ENCODE measurements at places on chromosomes 1 and 21.

DNA sequence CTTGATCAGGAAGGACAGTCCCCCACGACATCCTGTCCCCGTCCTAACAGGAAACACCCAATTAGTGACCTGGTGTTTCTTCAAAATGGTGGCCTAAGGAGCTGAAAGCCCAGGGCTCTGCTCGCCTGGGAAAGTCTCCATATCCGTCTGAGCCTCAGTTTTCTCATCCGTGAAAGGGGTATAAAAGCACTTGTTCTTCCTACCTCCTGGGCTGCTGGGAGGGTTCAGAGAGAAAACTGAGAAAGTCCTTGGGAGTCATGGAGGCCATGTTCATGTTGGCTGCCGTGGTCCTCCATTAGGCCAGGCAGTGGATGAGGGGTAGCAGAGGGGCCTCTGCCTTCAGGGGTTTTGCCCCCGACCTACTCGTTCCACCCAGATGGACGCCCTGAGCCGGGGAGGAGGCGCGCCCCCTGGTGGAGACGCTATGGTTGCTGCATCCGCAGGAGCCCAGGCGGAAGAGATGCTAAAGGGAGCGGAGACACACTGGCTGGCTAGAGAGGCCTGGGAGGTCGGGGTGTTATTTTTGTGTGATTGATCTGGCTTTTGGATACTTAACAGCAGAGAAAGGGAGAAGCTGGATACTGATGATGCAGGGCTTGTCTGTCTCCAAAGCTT, 113.5 kb downstream of the PRDM2 start:
- no peaks in the 10 kb centered on the region for H3K36me3 ChIP-seq
- no peaks in the 10 kb centered on the region for H3K27me3 ChIP-seq
- H3K4me3 ChIP-seq = no peak overlapping the region
- no peak for DNase-seq

DNA sequence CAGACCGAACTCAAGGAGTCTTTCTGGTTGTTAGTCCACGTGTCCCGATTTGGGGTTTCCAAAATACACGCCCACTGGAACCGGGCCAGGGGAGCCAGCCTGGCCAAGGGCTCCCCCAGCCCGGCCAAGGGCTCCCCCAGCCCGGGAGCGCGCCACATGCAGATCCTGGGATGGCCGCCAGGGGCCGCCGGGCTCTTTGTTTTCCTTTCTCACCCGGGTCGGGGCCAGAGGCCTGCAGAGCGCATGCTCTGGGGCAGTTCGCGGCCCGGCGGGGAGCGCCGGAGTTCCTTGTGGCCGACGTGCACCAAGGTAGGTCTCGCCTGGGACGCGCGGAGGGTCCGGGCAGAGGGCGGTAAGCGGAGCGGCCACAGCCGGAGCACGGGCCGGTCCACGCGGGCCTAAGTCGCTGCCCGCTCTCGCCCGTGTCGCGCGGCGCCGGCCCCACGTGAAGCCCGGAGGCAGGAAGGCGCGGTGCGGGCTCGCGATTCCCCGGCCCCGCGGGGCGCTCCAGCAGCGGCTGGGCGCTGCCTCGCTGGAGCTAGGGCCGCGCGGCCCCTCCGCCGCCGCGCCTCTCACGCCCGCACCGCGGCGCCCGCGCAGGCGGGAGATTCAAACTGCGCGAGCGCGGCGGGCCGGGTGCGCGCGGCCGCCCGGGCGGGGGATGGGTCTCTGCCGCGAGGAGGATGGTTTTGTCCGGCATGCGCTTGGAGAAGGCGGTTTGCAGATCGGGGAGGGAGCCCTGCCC, 12.3 kb downstream of the RCC1 start:
- peak overlapping the region; percentile 60 for H3K4me3 ChIP-seq
- H3K27ac ChIP-seq = peak overlapping the region; percentile 92
- H3K36me3 ChIP-seq = peaks cover 4% of the 10 kb centered on the region
- no peak for DNase-seq

DNA sequence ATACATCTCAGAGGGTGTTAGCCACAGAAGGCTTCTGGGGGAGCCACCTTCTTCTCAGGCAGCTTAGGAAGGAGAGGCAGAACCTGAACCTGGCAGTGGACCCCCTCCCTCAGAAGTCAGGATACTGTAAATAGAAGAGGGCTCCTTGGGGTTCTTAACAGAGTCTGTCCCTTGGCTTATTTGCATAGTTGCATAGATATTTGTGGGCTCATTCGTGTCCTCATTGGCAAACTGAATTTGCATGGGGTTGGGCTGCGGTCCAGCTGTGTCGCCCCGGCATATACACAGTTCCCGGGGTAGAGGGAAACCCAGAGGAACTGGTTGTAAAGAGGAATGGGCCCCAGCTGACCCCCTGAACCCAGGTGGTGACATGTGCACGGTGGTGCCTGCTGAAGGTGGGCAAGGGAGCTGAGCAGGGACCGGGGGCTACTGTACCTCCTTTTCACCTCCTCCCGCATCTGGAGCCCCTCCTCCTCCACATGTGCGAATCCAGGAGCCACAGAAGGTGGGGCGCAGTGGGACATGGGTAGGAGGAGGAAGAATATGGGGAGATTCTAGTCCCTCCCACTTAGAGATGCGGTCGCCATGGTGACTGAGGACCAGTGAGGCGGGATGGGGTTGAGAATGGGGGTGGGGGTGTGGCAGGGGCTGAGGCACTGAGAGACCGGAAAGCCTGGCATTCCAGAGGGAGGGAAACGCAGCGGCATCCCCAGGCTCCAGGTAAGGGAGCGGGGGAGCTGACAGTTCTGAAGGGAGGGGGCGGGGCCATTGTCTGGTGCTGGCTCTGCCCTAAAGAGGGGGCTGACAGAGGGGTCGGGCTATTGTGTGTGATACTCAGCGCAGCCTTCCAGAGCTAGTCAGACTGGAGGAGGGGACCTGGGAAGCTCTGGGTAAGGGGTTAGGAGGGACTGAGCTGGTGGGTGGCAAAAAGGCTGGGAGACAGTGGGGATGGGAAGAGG, 3.7 kb upstream of the SEMA4A start:
- no peaks in the 10 kb centered on the region for H3K27me3 ChIP-seq
- H3K27ac ChIP-seq = no peak overlapping the region
- H3K4me3 ChIP-seq = no peak overlapping the region
- H3K36me3 ChIP-seq = no peaks in the 10 kb centered on the region

- peaks cover 4% of the 10 kb centered on the region for H3K27me3 ChIP-seq
- H3K27ac ChIP-seq = no peak overlapping the region
- peak; percentile 52 for DNase-seq
- no peaks in the 10 kb centered on the region for H3K4me1 ChIP-seq
- no peak overlapping the region for H3K4me3 ChIP-seq
Measured at GRCh38 chr1:225318706-225319575, 108.9 kb downstream of the LBR start.

DNA sequence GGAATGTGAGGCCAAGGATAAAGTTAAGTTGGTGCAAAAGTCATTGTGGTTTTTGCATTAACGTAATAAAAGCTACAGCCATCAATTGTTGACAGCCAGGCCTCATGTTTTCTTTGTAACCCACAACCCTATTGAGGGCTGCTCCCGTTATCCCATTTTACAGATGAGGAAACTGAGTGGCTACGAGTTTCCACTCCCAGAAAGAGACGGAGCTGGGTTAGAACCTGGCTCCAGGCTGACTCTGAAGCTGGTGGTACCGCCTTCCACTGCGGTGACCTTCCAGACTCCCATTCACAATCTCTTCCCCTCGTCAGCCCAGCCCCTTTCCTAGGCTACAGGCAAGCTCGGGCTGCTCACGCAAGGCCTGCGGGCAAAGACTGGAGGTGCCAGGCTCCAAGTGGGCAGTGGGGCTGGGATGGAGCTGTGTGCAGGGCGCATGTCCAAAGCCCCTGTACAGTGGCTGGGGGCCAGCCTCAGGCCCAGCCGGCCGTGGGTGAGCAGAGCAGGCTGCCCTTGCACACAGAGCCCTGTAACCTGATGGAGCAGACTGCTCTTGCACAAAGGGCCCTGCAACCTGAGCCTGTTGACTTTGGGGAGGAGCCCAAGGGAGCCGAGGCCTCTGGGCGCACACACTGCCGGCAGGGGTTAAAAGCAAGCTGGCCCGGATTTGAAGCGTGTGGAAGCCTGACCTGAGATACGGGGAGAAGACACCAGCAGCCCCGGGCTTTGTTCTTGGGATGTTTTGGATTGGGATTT, 97.4 kb upstream of the TMPRSS2 start:
- no peak for DNase-seq
- no peaks in the 10 kb centered on the region for H3K27me3 ChIP-seq
- H3K27ac ChIP-seq = peak overlapping the region; percentile 72
- peaks cover 34% of the 10 kb centered on the region for H3K4me1 ChIP-seq
- H3K36me3 ChIP-seq = no peaks in the 10 kb centered on the region

- peak within 1 kb of the TSS; percentile 90 for H3K4me3 ChIP-seq
- H3K36me3 ChIP-seq = peaks cover 4% of the 10 kb centered on the region
- peak within 1 kb of the TSS; percentile 95 for H3K27ac ChIP-seq
- H3K4me1 ChIP-seq = peaks cover 52% of the 10 kb centered on the region
- H3K27me3 ChIP-seq = no peaks in the 10 kb centered on the region
Measured at GRCh38 chr1:109984456-109985246, at the start of gene AHCYL1. Gene AHCYL1 (plus strand): TSS chr1:109984765. CDS start chr1:109985053, 288 bp downstream.

GRCh38 chr1:150065184-150065871, 2.2 kb upstream of the VPS45 start:
- peak overlapping the region; percentile 99 for H3K27ac ChIP-seq
- H3K4me1 ChIP-seq = peaks cover 16% of the 10 kb centered on the region
- DNase-seq = no peak
- H3K4me3 ChIP-seq = no peak overlapping the region
- H3K36me3 ChIP-seq = peaks cover 5% of the 10 kb centered on the region
- H3K27me3 ChIP-seq = no peaks in the 10 kb centered on the region

DNA sequence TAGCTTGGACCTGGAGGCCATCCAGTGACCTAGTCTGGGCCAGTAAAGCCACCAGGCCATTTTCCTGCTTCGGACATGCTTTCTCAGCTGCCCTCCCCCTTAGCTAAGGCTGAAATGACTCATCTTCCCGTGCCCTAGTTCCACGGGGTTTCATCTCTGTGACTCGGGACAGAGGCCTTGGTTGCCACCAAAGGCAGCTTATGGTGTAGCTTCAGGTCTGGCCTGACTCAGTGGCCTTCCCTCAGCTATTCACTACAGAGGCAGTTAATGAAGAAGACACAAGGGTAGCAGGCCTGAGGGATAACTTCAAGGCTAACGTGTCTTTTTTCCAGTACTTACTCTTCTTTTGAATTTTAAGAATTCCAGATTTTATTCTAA, 82.4 kb downstream of the PBX1 start:
- no peak for DNase-seq
- no peaks in the 10 kb centered on the region for H3K4me1 ChIP-seq
- no peaks in the 10 kb centered on the region for H3K27me3 ChIP-seq
- no peaks in the 10 kb centered on the region for H3K36me3 ChIP-seq
- no peak overlapping the region for H3K27ac ChIP-seq
- no peak overlapping the region for H3K4me3 ChIP-seq

DNA sequence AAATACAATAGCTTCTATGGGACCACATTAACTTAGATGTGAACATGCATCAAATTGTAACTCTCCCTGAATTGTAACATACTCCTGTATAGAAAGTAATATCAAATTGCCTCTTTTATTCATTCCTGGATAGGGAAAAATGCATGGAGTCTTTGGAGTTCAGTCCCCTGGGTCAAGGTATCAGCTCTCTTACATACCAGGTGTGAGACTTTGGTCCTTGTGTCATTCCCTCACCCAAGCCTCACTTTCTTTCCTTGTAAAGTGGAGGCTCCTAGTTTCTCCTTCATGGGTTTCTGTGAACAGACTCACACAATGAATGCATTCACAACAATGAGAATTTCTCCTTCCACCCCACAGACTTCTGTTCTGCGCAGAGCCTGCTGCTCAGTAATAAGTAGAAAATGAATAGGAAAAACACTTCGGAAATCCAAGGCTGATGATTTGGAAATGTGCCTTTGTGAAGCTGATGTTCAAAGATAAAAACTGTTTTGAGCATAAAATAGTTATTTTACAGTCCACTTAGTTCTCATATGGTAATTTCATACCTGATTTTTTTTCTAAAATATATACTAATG, 185.3 kb downstream of the AK5 start:
- DNase-seq = no peak
- no peak overlapping the region for H3K4me3 ChIP-seq
- no peak overlapping the region for H3K27ac ChIP-seq

DNA sequence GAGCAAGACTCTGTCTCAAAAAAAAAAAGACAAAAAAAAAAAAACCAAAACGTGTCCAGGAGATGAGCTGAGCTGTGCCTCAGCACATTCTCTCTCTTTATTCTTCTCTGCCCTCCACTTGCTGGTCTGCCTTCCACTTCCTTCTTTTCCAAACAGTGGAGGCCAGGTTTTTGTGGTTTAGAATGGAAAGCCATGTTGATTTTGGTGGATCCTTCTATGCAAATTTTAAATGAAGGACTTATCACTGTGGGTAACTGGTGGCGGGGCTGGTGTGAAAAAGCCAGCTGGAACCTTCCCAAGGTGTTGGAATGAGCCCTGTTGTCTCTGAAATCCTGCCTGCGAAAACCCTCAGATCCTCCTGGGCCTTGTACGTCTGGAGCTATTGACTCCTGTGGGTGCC, 61.9 kb downstream of the PTPRU start:
- no peaks in the 10 kb centered on the region for H3K36me3 ChIP-seq
- no peaks in the 10 kb centered on the region for H3K27me3 ChIP-seq
- no peak overlapping the region for H3K4me3 ChIP-seq
- no peak overlapping the region for H3K27ac ChIP-seq

- DNase-seq = no peak
- no peaks in the 10 kb centered on the region for H3K27me3 ChIP-seq
- H3K36me3 ChIP-seq = no peaks in the 10 kb centered on the region
- no peaks in the 10 kb centered on the region for H3K4me1 ChIP-seq
Measured at GRCh38 chr1:48790397-48790796, 13.7 kb upstream of the BEND5 start.

- H3K27ac ChIP-seq = no peak within 1 kb of the TSS
- H3K27me3 ChIP-seq = no peaks in the 10 kb centered on the region
- H3K4me1 ChIP-seq = no peaks in the 10 kb centered on the region
- no peak for DNase-seq
- H3K36me3 ChIP-seq = no peaks in the 10 kb centered on the region
Measured at GRCh38 chr1:32362474-32363313, at the start of the genes FAM229A and TSSK3. Gene FAM229A (minus strand): TSS chr1:32362485. CDS start chr1:32362091, 394 bp downstream. Gene TSSK3 (plus strand): TSS chr1:32362539. CDS start chr1:32362702, 163 bp downstream.

DNA sequence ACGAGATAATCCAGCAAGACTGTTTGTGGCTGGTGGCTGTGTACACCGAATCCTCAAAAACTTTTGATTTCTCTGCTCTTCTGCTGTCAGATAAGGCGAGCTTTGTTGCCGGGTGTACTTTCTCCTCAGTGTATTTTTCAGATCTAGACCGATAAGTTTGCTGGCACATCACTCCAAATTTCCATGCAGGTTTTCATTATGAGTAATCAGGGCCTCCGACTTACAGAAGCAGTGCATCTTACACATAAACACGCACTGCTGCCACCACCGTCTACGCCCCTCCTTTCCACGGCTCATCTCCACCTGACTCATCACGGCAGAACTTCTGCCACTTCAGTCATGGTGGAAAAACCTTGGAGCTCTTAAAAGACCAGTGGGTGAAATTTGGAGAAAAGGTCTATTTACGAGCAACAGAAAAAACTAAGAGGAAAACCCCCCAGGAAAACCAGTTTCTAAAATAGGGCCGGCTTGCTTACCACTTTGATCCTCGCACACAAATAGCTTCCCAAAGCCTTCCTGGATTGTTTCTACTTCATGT, 7.7 kb downstream of the ZBTB21 start:
- no peak overlapping the region for H3K4me3 ChIP-seq
- H3K4me1 ChIP-seq = no peaks in the 10 kb centered on the region
- H3K27ac ChIP-seq = no peak overlapping the region
- H3K27me3 ChIP-seq = no peaks in the 10 kb centered on the region
- no peaks in the 10 kb centered on the region for H3K36me3 ChIP-seq
- DNase-seq = no peak

GRCh38 chr1:221594576-221594975, 147.3 kb downstream of the DUSP10 start:
- H3K4me1 ChIP-seq = no peaks in the 10 kb centered on the region
- DNase-seq = no peak
- no peaks in the 10 kb centered on the region for H3K36me3 ChIP-seq
- no peak overlapping the region for H3K27ac ChIP-seq
